NCI-H187 (cell line): ENCODE measurements at places on chromosomes 16 and 17.

DNA sequence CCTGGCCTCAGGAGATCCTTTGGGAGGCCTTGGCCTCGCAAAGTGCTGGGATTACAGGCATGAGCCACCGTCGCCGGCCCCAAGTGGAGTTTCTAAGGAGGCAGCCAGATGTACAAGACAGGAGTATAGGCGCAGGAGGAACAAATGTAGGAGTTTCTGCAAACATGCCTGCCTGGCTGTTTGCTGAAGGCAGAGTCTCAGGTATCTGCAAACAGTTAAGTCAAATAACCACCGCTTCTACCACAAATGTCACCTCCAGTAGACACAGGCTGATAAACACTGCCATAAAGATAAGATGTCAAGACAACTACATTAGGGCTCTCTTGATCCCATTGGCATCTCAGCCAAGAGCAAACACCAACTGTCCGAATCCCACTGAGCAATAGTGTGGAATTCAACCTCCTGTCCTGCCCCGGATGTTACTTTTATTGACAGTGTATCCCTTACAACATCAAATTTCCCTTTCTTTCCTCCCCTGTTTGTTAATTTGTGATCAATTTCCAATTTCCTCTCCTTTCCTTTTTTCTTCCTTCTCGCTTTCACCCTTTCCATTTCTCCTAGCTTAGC is 5.6 kb upstream of the COG1 start:
- DNase-seq: no peak

- DNase-seq: no peak
These were observed 255.6 kb upstream of the HSBP1 start for GRCh38 chr16:83552228-83552627.

GRCh38 chr17:48908853-48909394 is 717 bp downstream of the UBE2Z start:
- DNase-seq: peak; percentile 67

DNA sequence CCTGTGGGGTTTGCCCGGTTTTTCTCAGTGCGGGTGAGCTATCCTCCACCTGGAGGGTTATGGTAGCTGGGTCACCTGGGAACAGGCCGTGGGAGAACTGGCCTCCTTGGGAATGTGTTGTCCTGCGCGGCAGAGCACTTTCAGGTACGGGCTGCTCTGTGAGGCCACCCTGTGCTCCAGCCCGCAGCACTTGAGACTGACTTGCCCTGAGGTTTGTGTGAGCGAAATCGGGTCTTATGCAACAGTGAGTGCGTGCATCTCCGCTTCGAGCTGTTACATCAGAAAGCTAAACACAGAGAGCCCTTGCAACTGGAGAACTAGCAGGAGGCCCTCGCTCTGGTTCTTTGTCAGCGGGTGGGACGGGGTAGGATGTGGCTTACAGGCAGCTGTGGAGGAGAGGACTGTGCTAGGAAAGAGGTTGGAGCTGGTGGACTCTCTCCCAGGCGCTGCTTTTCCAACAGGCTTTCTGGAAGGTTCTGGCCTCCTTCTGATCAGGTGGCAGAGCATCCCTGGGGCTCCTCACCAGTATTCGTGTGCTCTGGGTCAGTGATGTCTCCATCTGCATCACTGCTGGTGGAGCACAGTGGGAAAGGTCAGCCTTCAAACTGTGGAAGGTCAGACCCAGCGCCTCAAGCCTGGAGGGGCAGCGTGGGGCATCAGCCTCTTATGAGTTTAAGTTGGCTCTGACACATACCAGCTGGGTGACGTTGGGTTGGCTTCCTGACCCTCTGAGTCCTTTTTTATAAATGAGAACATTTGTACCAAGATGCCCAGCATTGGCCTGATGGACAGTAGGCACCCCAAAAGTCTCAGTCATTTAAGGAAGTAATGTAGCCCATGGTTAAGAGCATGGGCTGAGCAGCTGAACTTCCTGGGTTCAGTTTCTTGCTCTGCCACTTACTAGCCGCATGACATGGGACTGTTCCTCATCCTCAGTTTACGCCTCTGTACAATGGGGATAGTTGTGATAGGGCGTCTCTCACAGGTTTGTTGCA is 76.3 kb downstream of the KSR1 start:
- DNase-seq: no peak

DNA sequence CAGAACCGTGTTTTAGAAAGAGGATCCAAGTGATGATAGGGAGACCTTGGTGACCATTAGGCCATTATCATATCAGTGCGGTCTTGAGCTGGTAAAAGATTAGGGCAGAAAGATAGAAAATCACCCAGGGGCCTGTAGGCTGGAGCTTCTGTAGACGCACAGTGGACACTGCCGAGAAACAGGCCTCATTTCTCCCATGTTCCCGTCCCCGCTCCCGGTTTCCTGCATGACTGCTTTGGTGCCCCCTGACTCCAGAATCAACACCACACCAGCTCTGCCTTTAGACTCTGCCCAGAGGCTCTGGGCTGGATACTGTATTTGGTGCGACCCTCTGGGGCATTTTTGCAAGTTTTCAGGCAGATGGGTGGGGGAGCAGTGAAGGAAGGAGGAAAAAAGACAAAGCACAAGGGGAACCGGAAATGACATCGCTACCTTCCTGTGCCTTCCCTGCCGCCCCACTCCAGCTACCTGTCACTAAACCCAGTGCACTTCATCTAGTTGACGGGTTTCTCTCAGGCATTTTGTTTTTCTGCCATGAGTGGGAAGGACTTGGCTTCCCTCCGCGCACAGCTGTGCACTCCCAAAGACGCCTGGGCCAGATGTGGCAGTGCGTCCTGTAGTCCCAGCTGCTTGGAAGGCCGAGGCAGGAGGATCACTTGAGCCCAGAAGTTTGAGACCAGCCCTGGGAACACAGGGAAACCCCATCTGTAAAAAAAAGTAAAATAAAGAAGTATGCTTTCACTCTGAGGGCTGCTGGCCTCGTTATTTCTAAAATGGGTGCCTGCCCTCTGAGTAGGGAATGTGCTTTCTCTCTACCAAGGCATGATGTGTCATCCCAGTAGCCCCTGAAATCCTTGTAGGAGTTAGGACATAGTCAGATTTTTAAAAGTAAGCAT is 214.1 kb downstream of the RPTOR start:
- DNase-seq: no peak

GRCh38 chr17:6374271-6374691 is 60.6 kb downstream of the AIPL1 start:
- DNase-seq: no peak

DNA sequence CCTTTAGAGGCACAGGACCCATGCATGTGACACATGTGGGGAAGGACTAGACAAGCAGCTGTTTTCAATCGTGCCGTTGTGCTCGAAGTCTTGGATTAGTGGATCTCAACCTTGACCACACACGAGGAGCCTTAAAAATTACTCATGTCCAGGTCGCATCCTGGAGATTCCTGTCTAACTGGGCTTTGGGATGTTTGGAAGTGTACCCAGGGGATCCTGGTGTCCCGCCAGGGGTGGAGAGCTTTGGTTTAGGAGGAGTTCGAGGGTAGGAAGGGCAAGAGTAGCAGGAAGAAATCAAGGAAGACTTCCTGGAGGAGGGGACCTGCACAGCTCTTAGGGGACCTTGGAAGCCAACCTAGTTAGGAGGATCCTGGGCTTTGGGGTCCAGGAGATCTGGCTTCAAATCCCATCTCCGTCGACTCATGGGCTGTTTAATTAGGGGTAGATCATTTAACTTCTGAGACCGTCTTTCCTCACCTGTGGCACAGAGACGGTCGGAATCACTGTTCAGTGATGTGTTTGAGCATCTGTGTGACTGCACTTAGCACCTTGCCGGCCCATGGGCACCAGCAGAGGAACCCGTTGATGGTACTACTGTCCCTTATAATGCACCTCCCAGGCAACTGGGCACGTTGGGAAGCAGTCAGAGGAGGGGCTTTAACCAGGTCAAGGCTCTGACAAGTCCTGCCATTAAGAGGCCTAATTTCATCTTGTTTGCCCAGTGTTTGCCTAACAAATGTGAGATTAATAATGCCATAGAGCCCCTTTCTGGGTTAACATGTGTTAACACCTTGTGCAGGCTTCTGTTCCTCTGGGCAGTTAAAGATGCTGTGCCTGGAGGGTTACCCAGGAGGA is 102.0 kb upstream of the PLCG2 start:
- no peak for DNase-seq

- DNase-seq: no peak
These were observed 104.1 kb upstream of the CORO6 start for GRCh38 chr17:29726715-29727252.

DNA sequence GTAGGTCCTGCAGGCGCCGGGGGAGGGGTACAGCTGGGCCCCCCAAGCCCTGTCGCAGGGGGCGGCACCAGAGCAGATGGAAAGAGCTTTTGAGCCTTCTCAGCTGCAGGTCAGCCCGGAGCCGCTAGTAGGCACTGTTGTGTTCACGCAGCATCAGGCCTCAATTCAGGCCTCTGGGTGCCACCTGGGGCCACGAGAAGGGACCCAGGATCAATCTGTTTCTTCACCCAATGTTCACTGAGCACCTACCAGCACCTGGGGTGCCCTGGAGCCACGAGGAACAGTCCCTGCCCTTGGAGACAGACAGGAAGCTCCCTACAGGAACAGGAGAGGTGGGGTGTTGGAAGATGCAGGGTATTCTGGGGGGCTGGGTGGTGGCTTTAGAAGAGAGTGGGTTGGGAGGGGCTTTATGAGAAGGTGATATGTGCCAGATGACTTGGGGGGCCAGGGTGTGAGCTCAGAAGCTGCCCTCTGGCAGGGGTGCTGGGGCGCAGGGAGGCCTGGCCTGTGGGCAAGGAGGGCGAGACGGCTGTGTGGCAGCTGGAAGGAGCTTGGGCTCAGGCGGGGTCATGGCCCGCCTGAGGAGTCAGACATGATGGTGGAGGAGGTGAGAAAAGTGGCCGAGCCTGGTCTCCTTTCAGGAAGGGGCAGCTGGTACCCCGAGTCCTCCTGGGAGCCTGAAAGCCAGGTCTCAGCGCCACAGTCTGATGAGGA is 121.9 kb upstream of the GSE1 start:
- DNase-seq: no peak

DNA sequence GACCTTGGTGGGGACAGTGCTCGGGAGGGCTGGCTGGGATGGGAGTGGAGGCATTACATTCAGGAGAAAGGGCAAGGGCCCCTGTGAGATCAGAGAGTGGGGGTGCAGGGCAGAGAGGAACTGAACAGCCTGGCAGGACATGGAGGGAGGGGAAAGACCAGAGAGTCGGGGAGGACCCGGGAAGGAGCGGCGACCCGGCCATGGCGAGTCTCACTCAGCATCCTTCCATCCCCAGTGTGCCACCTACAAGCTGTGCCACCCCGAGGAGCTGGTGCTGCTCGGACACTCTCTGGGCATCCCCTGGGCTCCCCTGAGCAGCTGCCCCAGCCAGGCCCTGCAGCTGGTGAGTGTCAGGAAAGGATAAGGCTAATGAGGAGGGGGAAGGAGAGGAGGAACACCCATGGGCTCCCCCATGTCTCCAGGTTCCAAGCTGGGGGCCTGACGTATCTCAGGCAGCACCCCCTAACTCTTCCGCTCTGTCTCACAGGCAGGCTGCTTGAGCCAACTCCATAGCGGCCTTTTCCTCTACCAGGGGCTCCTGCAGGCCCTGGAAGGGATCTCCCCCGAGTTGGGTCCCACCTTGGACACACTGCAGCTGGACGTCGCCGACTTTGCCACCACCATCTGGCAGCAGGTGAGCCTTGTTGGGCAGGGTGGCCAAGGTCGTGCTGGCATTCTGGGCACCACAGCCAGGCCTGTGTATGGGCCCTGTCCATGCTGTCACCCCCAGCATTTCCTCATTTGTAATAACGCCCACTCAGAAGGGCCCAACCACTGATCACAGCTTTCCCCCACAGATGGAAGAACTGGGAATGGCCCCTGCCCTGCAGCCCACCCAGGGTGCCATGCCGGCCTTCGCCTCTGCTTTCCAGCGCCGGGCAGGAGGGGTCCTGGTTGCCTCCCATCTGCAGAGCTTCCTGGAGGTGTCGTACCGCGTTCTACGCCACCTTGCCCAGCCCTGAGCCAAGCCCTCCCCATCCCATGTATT is 1.1 kb downstream of the CSF3 start:
- DNase-seq: no peak

- DNase-seq: no peak
These were observed 3.4 kb upstream of the ETV4 start for GRCh38 chr17:43549496-43549895.

DNA sequence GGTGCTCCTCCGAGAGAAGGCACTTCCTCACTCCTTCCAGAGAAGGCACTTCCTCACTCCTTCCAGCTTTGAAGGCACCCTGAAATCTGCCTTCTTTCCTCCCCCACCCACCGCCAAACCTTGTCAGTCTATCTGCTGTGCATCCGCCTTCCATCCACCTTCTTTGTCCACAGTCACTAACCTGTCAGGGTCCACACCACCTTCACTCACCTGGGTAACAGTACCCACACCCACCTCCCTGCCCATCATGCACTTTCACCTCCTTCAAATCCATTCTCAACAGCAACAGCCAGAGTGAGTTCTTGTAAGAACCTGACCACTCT is 5.2 kb downstream of the CCDC102A start:
- no peak for DNase-seq
